Stimulated activated naive CD8-positive, alpha-beta T cell treated with anti-CD3 and anti-CD28 coated beads, Interleukin-15, amount 100 ng/mL, for 72 hours (primary cell): ENCODE measurements at places on chromosomes 7 and 10.

- peak; percentile 90 for DNase-seq
Observed at GRCh38 chr7:91940572-91941341, at the start of gene AKAP9. TSS of gene AKAP9 (plus strand) at chr7:91940862. CDS start at chr7:91941100, 238 bp downstream.

GRCh38 chr7:114977277-114977676 lies 55.4 kb downstream of the MDFIC start:
- DNase-seq, result no peak

DNA sequence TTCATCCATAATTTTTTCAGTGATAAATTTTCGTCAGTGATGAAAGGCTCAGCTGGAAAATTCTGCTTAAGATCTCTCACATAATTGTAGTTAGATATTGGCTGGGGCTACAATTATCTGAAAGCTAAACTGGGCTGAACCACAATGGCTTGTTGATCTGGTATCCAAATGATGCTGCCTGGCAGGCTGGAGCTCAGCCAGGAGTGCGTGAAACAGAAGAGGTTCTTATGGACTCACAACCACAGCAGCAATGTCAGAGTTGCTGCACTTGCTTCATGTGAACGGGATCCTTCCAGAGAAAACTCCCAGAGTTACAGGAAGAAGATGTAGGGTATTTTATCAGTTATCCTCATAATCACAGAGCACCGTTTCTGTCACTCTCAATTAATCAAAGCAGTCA lies 533.2 kb upstream of the POM121L12 start:
- DNase-seq, result no peak

DNA sequence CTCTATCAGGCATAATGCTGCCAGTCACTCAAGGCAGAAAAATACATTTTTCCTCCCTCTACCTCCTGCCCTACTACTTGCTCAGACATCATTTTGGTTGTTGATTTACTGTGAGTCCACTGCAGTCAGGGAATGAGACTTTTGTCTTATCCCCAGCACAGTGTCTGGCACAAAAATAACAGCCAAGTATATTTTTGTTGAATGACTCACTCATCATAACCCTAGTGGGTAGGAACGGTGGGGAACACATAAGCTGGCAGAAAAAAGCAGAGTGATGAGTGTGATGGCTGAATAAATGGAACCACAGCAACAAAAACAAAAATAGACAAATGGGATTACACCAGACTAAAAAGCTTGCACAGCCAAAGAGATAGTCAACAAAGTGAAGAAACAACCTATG lies 65.8 kb upstream of the LAMB4 start:
- DNase-seq, result no peak

- DNase-seq, result no peak
Observed at GRCh38 chr7:47713595-47713994, 131.7 kb upstream of the TNS3 start.

DNA sequence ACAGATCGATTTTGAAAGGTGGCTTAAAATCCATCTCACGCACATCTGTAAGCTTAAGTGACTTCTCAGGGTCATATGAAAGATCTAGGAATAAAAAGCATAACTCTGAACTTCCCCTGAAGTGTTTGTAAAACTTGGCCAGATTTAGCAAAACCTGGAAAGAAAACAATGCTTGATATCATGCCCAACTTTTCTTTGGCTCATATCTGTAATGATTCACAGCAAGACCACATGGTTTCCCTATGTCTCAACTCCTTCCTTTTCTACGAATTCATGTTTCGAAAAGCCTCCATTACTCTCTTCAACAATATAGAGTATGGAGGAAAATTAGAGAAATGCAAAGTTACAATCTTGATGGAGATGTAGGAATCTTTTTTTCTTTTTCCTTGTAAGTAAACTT lies 20.1 kb upstream of the CABCOCO1 start:
- DNase-seq, result no peak

DNA sequence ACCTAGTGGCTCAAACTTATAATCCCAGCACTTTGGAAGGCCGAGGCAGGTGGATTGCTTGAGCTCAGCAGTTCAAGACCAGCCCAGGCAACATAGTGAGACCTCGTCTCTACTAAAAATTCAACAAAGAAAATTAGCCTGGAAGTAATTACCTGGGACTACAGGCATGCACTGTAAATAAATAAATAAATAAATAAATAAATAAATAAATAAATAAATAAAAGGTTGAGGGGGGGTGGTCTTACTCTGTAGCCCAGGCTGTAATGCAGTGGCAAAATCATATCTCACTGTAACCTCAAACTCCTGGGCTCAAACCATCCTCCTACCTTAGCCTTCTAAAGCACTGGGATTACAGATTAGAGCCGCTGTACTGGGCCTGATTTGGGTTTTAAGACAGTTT lies 50.5 kb downstream of the RALA start:
- DNase-seq, result no peak

- no peak for DNase-seq
Observed at GRCh38 chr7:36852931-36853330, 128.6 kb upstream of the AOAH start.

- DNase-seq, result no peak
Observed at GRCh38 chr7:47795631-47796030, 152.6 kb downstream of the PKD1L1 start.

GRCh38 chr10:84368828-84369227 lies 40.4 kb downstream of the CCSER2 start:
- DNase-seq, result no peak

GRCh38 chr10:84820120-84820519 lies 491.7 kb downstream of the CCSER2 start:
- no peak for DNase-seq

DNA sequence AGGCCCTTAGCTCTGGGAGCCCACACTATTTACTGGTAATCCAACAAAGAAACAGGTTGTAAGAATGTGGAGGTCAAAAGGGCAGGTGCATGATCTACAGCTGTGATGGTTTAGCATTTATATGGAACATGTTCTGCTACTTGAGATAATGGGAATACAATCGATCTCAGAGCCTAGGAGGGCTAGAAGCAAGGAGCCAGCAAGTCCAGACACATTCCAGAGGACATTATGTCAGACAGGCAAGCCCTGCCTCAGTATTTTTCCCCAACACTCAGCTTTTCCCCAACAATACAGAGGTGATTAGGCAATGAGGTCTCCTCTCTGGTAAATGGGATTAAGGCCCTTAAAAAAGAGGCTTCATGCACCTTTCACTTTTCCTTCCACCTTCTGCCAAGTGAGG lies 21.4 kb upstream of the GNAT3 start:
- DNase-seq, result no peak

GRCh38 chr7:36207451-36208291 lies 54.6 kb downstream of the EEPD1 start:
- DNase-seq, result no peak

DNA sequence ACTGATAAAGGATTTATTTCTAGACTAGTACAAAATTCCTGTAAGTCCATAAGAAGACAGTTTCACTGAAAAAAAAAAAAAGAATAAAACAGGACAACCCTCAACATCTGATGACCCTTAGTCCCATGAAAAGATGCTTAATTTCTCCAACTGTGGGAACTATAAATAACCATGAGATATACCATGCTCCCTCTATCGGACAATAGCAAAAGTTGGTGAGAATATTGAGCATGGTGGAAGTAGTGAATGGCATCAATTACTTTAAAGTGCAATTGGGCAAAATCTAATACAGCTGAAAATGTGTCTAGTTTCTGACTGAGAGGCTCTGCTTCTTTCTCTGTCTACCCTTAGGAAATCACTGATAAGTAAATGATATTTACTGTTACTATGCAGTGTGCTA lies 348.8 kb downstream of the SUGCT start:
- DNase-seq, result no peak

GRCh38 chr10:26650406-26650805 lies 47.1 kb upstream of the PDSS1 start:
- DNase-seq, result no peak

- DNase-seq, result no peak
Observed at GRCh38 chr10:5650664-5651387, 15.6 kb downstream of the ASB13 start.

DNA sequence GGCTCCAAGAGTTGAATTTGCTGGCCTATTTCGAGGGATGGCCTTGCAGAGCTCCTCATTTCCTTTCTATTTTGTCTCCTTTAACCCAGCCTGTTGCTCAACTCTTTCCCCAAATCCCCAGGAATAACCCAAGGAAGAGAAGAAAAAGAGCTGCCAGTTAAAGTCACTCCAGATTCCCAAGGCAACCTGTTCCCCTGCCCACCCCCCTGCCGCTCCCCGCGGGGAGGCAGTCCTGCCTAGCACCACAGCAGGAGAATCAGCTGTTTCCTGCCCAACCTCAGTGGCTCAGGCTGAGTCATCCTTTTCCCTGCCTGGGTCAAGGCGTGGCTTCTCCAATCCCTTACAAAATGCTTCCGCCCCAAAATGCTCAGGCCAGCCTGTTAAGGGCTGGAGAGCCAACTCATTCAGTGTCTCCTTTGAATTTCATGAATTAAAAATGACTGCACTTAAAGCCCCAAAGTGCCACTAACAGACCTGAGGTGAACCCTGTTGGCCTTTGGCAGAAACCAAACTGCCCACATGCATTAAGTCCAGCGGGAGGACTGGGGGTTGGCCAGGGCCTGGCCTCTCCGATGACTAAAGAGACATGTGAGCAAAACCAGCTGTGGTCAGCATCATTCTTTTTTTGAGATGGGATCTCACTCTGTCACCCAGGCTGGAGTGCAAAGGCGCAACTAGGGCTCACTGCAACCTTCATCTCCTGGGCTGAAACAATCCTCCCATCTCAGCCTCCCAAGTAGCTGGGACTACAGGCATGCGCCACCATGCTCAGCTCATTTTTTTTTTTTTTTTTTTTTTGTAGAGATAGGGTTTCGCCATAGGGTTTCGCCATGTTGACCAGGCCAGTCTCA lies 83.2 kb upstream of the KIF5B start:
- no peak for DNase-seq

GRCh38 chr10:31830887-31831286 lies 97.7 kb downstream of the ARHGAP12 start:
- DNase-seq, result no peak

DNA sequence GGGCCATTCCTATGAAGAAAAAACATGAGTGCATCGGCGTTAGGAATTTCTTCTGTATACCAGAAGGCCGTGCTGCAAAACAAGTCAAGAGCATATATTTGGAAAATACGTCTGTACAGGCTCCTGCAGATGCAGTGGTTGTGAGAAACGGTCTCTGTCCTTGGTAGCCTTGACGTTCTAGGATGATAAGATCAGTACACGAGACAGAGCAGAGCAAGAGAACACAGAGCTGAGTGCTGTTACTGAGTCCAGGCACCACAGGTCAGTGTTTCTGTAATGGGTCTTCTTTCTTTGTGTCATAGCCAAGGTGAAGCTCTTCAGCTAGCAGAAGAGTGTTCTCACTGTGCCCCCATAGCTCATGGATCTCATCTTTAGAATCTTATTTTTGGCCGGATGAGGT lies 62.8 kb downstream of the WDR37 start:
- DNase-seq, result no peak

- peak; percentile 78 for DNase-seq
Observed at GRCh38 chr10:129035052-129035827, 431.8 kb upstream of the MGMT start.

GRCh38 chr7:26627891-26628341 lies 236.5 kb downstream of the SKAP2 start:
- DNase-seq, result no peak

DNA sequence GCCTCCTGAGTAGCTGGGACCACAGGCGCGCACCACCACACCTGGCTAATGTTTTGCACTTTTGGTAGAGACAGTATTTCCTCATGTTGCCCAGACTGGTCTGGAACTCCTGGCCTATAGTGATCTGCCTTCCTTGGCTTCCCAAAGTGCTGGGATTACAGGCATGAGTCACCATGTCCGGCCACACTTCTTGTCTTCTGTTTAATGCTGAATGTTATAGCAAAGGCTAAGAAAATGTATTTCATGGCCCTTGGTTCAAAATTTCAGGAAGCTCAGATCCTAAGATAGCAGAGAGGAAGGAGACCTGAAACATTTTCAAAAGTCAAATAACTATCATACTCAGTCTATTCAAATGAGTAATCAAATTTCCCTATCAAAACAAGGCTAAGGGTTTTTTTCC lies 229.6 kb downstream of the BAMBI start:
- DNase-seq, result no peak

GRCh38 chr7:12320241-12320986 lies 83.3 kb downstream of the VWDE start:
- DNase-seq, result no peak

GRCh38 chr7:2508327-2509215 lies 11.0 kb upstream of the LFNG start:
- DNase-seq, result peak; percentile 72

GRCh38 chr7:124246262-124246863 lies 213.5 kb upstream of the TMEM229A start:
- DNase-seq, result no peak

DNA sequence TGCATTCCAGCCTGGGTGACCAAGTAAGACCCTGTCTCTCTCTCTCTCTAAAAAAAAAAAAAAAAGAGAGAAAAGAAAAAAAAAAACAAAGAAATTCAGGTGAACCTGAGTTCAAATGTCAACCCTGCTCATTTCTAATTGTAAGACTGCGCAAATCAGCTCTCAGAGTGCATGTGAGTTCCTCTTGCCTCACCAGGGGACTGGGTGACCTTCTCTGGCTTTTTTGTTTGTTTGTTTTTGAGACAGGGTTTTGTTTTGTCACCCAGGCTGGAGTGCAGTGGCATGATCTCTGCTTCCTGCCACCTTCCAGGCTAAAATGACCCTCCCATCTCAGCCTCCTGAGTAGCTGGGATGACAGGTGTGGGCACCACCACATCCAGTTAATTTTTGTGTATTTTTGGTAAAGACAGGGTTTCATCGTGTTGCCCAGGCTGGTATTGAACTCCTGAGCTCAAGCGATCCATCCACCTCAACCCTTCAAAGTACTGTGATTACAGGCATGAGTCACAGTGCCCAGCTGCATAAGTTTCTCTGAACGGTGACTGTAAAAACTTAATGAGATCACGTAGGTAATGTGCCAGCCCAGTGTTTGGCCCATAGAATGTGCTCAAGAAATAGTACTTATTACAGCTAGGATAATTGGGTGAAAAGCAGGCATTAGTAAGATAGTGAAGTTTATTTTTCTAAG lies 45.3 kb upstream of the BAMBI start:
- no peak for DNase-seq

DNA sequence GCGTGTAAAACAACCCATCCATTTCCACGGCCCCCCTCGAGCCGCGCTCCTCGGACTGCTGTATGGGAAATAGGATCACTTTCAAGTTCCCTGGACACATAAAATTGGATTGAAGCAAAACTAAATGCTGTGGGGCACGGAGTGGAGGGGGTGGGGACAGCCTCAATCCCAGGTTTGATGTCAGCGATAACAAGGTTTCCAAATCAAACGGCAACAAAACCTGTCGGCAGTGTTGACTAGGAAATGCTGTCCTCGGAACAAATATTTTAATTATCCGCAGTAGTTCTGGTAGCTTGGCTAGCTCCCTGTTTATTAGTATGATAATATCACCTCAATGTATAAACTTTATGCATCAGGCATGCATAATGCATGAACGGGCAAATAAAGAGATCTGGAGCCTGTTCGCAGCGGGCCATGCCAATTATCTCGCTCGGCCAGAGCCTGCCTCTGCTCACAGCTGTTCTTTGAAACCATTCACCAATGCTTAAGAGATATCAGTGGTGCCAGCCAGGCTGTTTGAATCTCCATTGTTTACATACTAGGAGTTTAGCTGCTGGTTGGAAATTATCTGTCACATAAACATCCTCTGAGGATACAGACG lies 161.1 kb downstream of the PAXIP1 start:
- no peak for DNase-seq

- DNase-seq, result no peak
Observed at GRCh38 chr7:140697447-140698143, 1.1 kb downstream of the NDUFB2 start.

GRCh38 chr10:30160271-30160982 lies 101.0 kb upstream of the JCAD start:
- DNase-seq, result no peak

GRCh38 chr7:6166443-6166891 lies 106.0 kb downstream of the CYTH3 start:
- DNase-seq, result no peak
